Temporal lobe (tissue), 4 donors: ENCODE measurements at places on chromosomes 1 and 21. TPM values are rescaled to one million over a fixed set of nuclear protein-coding genes. Genes with fewer than 3 reads are reported as not detected.

The HSPA6 gene
- total RNA-seq = 3.4 TPM

The TEX38 gene
- not detected for total RNA-seq

The CSTB gene
- total RNA-seq = 5.7 TPM

The CADM3 gene
- total RNA-seq = 136 TPM

The LCE1D gene
- total RNA-seq = not detected

The OR2L3 gene
- 0.25 TPM for total RNA-seq

The RNU1-2 gene
- total RNA-seq = 73,230 TPM

The LAD1 gene
- not detected for total RNA-seq

The RIMKLA gene
- total RNA-seq = 20.9 TPM
